T-cell (primary cell): ENCODE measurements at places on chromosomes 12 and 14.

DNA sequence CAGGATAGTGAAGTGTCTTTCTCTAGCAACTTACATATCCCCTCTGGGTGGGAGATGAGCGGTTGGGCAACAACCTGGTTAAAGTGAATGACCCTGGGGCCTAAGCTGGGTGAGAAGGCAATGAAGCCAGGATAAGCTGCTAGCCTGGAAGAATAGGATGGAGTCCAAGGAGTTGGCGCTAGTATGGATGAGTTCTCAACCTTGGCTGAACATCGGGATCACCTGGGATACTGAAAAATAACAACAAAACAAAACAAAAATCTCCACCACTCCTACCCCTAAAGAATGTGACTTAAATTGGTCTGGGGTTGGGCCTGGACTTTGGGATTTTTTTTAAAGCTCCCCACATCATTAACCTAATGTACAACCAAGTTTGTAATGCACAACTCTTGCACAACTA is 4.8 kb upstream of the RPS6KA5 start:
- no peak for DNase-seq

- no peak for DNase-seq
Measured at GRCh38 chr14:37819155-37820015, 224.0 kb downstream of the TTC6 start.

- no peak for DNase-seq
Measured at GRCh38 chr14:44180975-44181374, 326.1 kb downstream of the FSCB start.

DNA sequence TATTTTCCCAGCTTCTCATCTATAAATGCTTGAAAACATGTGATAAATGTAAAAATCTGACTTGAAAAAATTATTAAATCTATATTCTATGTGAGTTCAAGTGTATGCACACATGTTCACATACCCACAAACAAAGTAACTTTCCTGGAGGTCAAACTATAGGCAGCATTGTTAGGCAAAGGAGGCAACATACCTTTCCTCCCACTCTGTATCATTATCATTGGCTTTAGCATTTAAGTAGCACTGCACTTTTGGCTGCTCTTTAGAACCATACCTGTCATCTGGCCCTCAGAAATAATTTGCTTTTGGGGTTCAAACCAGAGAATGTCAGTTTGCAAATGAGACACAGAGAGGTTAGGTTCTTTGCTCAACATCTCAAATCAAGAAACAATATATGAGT is 102.4 kb upstream of the CCDC196 start:
- DNase-seq, result no peak

DNA sequence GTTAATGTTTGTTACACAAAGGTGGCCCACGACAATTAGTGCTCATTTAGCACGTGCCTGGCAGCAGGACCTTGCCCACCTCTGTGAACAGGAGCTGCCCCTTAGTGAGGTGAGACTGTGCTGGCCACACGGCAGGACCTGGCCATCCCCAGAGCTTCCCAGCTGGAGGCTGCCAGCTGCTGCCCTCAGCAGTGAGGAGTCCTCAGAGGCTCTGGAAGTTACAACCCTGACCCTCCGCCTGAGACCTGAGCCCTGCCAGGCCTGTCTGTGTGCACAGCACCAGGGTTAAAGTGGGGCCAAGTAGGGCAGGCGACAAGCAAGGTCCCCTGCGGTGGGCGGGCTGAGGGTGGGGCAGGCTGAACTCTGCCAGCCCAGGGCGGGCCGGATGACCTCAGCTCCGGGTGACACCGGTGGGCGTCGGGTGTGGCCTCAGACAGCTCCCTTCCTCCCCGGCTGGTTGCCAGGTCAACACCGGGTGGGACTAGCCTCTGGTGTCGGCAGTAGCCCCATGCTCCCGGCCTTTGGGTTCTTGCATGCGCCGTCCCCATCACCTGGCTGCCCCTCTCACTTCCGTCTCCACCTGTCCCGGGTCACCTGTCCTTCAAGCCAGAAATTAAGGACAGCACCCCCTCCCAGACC is 9.2 kb upstream of the LBHD2 start:
- no peak for DNase-seq
